ENCODE measurements at places on chromosomes 5 and 9.

- no peak for DNase-seq
Measured at GRCh38 chr9:78073722-78074121, 42.1 kb upstream of the GNAQ start.

DNA sequence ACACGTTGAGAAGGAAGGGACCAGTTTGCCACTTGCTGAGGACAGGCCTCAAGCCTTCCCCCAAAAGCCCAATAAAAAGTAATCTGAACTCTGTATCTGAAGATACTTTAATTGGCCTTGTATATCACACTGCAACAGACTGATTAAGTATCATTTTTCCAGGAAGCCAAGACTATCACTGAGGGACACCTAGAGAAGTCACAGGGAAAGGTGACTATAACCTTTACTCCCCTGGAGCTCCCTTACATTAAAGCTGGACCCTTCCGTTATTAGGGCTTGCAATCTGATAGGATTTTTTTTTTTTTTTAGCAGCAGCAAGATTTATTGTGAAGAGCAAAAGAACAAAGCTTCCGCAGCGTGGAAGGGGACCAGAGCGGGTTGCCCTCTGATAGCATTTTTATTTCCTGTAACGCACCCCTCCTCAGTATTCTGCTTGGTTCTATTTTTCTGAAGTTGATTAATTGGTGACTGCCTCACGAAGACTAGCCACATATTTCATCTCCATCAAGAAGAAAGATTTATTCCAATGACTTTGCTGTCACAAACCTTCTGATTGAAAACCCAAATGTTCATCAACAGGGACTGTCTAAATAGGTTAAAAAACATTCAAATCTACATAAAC lies 2.7 kb downstream of the CDC14B start:
- DNase-seq: no peak

- DNase-seq: no peak
Measured at GRCh38 chr5:10566543-10567068, 2.7 kb downstream of the ANKRD33B start.

GRCh38 chr9:95746408-95747180 lies 128.9 kb upstream of the ERCC6L2 start:
- no peak for DNase-seq

DNA sequence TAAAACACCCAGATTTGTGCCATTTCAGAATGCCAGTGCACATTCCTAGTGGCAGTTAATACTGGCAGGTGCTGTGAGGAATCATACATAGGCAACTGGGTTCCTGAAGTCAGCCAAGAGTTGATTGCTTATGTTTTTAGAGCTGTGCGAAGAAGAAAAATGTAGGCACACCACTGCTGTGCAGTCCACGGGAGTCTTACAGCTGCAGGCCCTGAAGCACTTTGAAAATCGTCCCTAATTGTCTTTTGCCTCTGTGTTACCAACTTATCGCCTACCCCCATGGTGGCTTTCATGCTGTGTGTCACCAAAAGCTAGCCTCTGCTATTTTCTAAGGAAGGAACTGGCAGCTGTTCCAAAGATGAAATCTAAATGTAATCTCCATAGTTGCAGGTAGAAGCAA lies 263.9 kb downstream of the ARRDC3 start:
- no peak for DNase-seq
